Left lobe of liver (tissue), 2 donors: ENCODE measurements at places on chromosomes 2 and 18.

DNA sequence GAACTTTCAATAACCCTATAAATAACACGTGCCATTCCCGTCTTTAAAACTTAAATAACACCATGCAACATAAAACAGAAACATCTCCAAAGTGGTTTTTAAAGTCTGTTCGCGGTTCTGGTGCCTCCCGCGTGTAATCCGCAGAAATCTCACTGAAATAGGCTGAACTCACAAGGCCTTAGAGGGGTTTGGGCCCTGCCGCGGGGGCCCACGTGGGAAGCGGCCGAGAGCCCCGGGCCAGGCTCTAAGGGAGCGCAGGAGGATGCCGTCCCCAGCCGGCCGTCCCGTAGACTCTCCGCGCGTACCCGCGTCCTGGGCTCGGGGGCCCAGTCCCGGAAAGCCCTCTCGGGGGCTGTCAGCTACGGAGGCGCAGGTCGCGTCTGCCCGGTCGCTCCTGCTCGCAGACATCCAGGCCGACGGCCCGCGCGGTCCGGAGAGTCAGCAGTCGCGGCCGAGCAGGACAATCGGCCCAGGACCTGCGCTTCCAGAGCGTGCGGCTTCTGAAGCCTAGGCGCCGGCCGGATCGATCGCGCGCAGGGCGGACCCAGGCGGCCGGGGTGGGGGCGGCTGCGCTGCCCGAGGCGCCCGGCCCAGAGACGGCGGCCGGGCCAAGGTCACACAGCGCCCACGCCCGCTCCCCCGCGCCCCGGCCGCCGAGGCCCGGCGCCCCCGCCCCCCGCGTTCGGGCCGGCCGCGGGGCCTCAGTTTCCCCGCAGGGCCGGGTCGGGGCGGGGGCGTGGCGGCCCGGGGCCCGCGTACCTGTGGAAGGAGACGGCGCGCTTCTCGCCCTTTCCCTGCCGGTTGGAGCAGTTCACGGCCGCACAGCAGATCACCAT, 558 bp downstream of the THAP4 start:
- peak; percentile 78 for DNase-seq

DNA sequence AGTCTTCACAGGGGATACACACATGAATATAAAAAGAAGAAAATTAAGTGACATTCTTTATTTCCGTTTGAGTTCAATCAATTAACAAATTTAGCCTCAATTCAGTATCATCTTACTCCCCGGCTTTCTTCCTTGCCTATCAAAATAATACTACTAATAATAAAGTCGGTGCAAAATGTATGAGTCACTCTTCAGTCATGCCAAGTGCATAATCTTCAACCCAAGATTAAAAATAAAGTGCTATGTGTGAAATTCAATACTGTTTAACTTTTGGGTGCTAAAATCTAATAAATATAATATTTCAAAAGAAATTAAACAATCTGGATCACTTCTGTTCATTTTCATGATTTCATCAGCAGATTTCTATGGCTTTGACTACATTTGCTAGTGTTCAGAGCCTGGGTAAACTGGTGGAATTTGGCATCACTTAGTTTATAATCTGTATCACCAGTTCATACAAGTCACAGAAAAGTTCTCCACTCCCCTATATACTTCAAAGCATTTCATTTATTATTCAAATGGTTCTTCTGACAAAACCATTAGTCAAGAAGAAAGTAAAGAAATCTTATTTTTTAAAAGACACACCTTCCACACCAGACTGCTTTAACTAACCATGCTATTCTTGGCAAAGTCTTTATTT, 183.6 kb downstream of the THADA start:
- DNase-seq: no peak

DNA sequence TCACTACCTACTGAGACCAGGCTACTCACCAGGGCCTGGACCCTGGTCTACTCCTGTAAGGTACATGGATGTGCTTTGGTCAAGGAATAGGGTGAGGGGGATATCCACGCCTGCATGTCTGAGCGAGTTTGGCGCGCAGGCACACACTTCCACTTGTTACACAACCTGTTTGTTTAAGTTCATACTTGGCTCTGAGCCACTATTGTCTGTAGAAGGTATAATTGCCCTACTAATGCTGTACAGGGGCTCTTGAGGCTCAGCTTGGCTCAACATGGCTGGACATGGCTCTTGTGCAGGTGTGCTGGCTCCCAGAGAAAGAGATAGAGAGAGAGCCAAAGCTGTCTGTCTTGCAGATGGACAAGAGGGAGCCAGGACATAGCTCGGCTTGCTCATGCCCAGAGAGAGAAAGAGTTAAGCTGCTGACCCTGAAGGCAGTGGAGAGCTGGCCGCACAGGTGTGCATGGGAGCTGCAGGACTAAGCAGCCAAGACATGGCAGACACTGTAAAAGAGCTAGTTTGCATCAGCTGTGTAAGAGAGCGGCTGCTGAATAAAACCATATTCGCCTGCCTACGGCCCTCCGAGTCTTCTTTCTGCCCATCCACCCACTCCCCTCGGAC, 35.2 kb downstream of the NPPC start:
- DNase-seq: no peak

DNA sequence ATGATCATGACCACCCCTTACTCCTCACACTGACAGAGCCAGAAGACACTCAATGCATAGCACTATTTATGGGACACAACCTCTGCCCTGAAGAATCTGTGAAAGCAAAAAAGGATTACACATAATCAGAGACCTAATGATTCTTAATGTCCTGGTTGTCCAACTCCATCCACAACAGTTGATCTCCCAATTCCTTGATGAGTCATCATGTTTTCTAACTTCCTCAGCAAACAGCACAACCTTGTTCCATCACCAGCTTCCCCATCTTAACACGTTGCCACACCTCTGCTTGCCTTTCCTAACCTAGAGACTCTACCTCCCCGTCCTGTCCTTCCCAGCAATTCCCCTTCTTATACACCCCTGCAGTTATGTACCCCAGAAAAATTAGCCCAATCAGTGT, 13.2 kb upstream of the MARCHF4 start:
- DNase-seq: no peak

DNA sequence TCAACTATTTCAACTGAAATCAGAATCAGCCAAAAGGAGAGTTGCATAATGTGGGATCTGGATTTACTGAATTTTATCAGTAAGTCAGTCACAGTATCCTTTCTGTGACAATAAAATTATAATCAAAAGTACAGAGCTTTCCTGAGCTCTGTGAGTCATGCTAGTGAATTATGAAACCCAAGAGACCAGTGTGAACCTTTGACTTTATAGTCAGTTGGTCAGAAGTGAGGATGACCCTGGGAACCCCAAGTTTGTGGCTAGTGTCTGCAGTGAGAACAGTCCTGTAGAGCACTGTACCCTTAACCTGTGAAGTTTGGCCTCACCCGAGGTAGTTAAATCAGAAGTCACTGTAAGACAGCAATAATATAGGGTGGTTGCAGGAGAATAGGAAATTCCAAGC, 381.7 kb downstream of the CDH19 start:
- DNase-seq: no peak

GRCh38 chr2:132731441-132731840, 61.4 kb upstream of the LYPD1 start:
- no peak for DNase-seq

DNA sequence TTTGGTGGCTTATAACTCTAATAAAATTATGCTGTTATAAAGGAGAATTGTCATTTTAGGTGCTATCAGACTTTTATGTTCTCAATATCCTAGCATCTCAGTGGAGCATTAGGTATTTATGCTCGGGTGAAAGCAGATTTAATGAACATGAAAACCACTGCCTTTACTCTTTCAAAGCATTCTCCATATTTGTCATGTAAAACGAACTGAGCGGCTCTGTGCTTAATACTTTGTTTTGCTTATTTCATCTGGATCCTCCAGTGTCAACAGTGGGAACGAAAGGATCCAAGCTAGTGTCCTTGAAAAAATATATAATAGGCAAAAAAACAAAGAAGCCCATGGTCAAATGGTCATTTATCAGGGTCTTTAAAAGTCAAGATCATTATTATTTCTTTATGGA, 53.5 kb downstream of the THSD7B start:
- DNase-seq: no peak

GRCh38 chr18:8314124-8314523, 295.1 kb upstream of the RAB12 start:
- no peak for DNase-seq

GRCh38 chr2:27737676-27738348, 33.7 kb upstream of the MRPL33 start:
- DNase-seq: peak; percentile 83

DNA sequence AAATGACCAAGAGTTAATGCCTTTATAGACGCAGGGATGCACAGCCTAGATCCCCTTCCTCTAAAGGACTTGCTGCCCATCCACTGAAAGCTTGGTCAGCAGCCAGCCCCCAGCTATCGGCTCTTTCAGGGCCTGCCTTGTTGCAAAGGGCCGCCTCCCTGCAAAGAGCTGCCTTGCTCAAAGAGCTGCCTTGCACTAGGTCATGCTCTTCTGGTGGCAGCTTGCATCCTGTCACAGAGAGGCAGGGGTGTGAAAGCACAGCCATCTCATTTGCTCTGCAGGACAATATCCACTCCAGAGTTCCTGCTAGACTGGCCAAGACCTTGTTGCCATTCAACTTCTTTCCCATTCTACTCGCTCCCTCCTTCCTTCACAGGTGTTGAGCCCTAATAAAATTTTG, 137.1 kb downstream of the MCFD2 start:
- DNase-seq: no peak

GRCh38 chr2:172870396-172870795, 134.8 kb downstream of the RAPGEF4 start:
- no peak for DNase-seq

DNA sequence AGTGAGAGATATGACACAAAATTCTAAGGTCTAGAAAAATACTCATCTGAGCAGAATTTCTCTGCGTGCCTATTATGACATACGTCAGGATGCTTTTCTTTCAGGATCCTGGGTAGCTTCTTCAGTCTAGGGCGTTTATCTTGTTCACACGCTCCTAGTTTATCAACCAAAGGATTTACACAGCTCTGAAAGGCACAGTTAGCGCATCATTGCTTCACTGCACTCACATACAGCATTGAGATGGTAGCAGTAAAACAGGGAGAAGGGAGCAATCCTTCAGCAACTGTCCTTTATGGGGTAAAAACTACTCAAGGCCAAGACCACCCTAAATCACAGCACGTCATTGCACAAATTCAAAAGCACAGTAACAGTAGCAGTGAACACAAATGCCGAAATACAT, 222.8 kb downstream of the SUCLG1 start:
- DNase-seq: no peak

DNA sequence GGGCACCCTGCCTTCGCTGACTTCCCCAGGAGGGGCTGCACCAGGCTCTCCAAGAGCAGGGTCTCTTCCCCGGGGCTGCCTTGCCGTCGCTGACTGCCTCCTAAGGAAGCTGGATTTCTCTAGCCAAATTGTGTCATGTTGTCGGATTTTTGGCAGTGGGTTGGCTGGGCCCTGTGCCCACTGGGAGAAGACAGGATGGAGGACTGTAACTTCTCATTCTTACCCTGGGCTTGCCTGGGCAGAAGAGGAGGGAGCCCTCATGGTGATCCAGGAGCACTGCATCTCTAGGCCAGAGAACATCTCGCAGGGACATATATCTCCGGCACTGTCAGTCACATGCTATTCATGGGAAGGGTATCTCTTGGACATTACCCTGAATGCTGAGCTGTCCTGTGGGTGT, 6.3 kb downstream of the MYO7B start:
- DNase-seq: peak; percentile 33

DNA sequence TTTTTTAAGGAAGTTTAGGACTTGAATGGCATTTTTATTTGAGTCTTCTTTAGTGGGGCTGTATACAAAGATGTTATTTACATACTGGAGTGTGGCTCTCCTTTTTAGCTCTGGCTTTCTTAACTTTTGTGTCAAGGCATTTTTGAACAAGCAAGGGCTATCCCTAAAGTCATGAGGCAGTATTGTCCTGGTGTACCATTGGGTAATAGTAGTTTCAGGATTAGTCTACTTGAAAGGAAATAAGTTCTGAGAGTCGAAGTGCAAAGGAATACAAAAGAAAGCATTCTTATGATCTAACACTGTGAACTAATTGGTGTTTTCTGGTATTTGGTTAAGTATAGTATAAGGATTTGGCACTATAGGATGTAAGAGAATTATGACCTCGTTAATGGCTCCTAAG, 1.9 kb upstream of the CYP27A1 start:
- no peak for DNase-seq
